ENCODE measurements at places on chromosomes 12 and 14.
A peak's percentile ranks its signal among the peaks of the same experiment; 100 is the strongest.

DNA sequence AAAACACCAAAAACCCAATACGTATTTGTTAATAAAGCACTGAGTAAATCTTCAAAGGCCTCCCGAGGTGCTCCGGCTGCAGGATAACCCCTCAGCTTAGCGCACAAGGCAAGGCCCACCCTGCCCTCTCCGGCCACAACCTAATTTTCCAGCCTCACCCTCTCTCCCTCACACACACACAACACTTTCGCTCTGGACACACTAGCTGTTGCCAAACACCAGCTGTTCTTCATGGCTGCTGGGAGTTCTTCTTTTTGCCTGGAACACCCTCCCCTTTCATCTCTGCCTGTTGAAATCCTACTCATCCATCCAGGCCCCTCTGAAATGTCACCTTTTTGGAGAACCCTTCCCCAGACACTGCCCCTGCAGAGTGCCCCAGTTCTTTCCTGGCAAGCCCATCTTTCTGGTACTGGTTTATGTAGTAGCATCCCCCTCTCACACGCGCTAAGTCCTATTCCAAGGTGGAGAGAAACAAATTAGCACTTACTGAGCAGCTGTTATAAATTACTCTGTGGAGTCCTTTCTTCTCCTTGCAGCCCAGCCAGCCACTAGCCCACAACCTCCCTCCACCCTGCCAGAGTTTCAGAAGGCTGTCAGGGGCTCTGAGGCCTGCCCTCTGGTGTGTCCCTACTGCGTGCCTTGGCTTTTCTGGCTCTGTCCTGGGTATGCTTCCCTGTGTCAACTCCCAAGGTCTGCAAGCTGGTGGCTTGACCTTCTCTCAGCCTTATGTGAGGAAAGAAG, 805 bp upstream of the CRACR2A start:
- DNase-seq, result no peak

DNA sequence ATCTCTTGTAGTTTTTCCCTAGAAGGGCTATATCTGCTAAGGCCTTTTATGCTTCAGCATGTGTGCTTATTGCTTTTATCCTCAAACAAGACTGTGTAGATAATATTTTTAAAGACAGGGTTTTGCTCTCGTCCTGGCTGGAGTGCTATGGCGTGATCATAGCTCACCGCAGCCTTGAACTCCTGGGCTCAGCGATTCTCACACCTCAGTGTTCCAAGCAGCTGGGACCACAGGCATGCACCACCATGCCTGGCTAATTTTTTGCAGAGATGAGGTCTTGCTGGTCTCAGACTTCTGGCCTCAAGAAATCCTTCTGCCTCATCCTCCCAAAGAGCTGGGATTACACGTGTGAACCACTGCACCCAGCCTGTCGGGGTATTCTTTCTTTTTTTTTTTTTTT, 137.3 kb upstream of the SCAF11 start:
- DNase-seq, result no peak

DNA sequence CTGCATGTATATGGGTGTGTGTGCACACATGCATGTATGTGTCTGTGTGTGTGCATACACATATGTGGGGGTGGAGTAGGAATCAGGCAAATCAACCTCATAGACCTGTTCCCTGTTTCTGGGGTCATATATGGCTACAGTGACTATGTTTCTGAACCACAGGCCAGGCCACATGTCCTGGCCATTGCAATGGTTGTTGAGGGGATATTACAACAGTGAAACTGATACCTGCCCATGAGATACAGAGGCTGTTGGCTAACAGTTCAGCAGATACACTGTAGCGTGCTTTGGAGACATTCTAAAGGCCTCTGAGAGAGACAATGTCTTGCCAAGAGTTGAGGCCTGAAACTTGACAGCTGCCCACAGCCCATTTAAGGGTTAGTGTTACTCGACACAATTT, 47.3 kb upstream of the FOS start:
- no peak for DNase-seq

DNA sequence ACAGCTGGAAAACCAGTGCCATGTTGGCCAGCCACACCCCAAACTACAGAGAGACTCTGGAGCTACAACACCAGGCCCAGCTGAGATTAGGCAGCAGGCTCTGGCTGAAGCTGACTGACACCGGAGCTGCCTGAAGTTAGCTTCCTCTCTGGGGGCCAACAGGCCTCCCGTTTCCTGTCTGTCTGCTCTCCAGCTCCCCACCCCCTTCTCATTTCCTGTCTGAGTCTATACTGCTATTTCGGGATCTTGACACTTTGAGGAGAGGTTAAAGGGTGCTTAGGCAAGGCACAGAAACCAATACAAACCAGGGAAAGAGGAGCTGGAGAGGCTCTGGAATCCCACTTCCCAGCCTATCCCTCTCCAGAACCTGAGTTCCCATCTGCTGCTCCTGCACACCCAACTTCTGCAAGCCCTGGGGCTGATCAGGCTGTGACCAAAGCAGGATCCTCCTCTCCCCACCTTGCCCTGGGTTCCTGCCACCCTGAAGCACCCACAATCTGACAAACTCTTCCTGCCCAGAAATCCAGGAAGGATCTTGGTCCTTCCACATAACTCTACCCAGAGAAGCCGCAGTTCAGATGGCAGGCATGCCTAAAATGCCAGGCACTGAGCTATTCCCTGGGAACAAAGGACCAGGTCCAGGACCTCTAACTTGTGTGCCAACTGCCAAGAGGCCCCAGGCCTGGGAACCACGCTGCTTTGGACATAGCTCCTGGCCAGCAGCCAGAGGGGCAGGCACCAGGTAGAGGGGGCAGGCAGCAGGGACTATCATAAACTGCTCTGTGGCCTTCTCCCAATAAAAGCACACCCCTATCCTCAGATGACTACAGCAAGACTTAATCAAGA, 39.9 kb downstream of the PRPF40B start:
- DNase-seq, result no peak

- peak; percentile 51 for DNase-seq
These were observed 56.2 kb downstream of the ACTN1 start for GRCh38 chr14:68922886-68923285.

Measured in posterior cingulate gyrus (tissue), 11 donors.